Peyer's patch (tissue), 4 donors: ENCODE measurements at places on chromosomes 3 and 15.

DNA sequence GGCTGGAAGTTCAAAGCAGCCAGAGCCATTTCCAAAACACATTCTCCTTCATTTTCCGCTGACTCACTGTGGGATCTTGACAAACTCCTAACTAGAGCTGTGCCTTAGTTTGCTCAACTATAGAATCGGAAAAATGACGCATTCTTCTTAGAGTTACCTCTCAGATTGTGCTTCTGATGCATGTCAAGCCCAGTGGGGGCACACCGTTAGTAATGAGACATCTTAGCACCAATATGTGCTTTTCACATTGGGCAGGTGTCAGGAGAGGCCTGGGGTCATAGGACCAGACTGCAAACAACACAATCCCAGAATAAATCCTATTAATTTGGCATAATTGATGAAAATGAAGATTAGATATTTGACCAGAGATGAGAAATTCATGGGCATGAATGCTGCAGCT lies 71.3 kb upstream of the UBE3A start:
- no peak for DNase-seq

DNA sequence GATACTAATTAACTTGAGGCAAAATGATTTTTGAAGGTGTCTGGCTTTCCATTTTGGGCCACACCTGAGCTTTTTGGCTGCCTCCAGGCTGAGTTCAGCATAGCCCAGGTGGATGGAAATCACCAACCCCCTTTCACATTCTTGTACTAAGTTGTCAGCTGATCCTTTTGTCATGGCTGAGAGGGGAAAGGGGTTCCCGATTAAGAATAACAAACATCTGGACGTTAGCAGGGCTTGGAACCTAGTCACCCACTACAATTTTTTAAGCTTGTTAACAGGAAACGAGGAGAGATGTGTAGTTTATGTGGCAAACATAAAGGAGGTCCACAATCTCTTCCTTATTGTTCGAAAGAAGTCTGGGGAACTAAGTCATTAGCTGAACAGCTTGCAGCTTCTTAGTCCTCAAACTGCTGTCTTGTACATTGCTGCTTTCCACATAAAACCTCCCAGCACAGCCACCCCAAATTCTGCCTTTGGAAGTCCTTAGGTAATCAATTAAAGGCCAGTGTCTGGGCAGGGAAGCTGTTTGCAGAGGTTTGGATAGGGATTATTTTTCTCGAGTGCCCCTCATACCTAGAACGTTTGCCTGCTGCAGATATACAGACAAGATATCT lies 5.0 kb downstream of the NR2F2 start:
- no peak for DNase-seq

DNA sequence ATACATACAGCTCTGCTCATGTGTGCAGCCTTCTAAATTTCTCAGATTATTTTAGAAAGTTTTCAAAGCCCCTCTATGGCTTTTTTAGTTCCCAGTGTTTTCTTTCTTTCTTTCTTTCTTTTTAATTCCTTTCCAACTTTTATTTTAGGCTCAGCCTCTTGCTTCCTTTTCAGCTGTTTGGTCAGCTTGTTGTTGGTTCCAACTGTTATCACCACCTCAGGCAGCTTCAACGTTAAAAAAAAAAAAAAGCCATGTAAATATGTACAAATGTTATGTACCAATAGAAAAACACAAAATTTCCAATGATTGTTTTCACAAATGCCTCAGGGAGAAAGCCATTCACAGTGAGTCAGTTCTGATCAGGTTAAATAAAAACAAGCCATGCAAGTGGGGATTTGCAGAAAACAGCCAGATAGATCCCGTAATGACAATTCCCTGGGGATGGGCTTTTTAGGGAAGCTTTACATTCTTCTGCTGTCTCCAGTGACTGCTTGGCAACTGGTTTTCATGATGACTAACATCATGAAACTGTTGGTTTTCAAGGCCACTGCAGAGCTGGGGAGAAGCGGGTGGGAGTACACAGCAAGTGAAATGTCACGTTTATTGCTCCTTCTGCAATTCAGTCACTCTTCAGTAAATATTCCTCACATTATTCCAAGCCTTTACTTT lies 908.4 kb downstream of the EPHA3 start:
- DNase-seq, result no peak

GRCh38 chr15:63372018-63372705 lies 9.5 kb downstream of the CA12 start:
- no peak for DNase-seq

DNA sequence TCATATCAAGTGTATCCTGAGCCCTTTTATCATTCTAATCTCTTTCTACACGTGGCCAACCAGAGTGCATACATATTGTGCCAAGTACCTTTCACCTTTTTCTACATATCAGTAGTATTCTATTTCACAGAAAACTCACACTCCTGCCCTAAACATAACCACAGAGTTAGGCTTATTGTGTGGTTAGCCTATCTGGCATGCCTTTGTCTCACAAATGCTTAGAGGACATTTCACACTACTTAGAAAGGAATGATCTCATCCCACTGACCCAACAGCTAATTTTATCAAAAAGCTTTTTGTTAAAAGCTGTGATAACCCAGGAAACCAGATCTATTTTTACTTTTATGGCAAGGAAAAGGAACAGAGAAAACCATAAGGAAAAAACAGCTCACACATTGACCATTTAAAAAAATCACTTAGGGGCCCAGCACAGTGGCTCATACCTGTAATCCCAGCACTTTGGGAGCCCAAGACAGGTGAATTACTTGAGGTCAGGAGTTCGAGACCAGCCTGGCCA lies 17.8 kb upstream of the MAP4 start:
- DNase-seq, result no peak

GRCh38 chr15:64693134-64693533 lies 82.3 kb downstream of the RBPMS2 start:
- DNase-seq, result no peak

DNA sequence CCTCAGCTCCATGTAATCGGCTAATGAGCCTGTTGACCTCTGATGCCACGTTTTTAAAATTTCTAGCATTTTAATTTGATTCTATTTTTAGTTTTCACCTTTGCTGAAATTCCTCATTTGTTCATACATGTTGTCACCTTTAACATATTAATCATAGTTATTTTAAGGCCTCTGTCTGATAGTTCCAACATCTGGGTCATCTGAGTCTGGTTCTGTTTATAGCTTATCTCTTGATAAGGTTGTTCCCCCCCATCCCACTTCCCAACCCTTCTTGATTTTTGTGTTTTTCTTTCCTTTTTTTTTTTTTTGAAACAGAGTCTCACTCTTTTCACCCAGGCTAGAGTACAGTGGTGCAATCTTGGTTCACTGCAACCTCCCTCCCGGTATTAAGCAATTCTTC lies 36.4 kb downstream of the MAP2K1 start:
- DNase-seq, result no peak

DNA sequence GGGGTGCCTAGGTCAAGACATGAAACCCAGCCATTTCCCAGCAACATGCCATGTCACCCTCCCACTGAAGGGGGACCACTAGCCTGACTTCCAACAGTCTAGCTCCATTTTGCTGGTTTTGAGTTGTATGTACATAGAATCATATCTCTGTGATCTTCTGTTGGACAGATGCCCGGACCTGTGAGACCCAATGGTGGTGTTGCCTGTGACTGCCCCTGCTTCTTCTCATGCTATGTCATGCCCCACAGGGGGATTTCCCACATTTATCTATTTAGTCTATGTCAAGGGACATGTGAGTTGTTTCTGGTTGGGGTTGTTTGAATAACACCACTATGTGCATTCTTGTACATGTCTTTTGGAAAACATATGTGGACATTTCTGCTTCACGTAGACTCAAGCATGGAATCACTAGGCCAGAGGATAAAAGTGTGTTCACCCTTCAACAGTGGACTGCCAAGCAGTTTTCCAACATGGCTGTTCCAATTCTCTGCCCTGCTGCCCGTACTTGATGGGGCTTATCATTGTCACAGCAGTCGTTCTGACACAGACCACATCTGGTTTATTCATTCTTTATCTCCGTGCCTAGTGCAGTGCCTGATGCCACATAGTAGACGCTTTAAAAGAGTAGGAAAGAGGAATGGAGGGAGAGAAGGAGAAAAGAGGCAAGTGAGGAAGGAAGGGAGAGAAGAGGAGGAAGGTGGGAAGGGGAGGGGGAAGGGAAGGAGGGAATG lies 114.4 kb downstream of the TPRA1 start:
- no peak for DNase-seq

GRCh38 chr15:88571153-88571851 lies 24.8 kb upstream of the DET1 start:
- no peak for DNase-seq

- no peak for DNase-seq
These were observed 84.5 kb downstream of the MINAR1 start for GRCh38 chr15:79516646-79517045.

DNA sequence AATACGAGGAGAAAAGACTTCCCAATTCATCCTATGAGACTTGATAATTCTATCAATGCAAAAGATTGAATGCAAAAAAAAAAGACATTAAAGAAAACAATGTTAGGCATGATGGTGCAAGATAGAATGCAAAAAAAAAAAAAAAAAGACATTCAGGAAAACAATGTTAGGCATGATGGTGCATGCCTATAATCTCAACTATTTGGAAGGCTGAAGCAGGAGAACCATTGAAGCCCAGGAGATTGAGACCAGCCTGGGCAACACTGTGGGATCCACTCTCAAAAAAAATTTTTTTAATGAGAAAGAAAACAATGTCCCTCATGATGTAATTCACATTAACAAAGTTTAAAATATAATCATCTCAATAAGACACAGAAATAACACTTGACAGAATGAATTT lies 75.9 kb downstream of the MYO9A start:
- no peak for DNase-seq

GRCh38 chr3:4992118-4992517 lies 12.9 kb downstream of the BHLHE40 start:
- DNase-seq, result no peak

DNA sequence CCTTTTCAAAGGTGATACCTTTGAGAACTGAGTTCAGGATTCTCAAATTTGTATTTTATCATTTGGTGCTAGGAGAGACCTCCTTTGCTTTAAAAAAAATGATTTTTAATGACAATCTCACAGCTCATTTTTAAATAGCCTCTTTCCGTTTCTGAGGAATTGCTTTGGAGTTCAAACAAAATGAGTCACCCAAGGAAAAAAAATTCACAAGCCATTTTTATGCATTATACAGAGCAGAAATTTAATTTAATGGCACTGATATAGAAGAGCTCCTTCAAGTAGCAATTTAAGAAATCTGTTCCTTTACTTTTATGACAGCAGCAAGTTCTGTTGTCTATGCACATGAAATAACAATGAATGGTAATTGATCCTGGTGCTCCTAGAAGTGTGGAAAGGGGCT lies 337.9 kb upstream of the KCNMB2 start:
- no peak for DNase-seq

DNA sequence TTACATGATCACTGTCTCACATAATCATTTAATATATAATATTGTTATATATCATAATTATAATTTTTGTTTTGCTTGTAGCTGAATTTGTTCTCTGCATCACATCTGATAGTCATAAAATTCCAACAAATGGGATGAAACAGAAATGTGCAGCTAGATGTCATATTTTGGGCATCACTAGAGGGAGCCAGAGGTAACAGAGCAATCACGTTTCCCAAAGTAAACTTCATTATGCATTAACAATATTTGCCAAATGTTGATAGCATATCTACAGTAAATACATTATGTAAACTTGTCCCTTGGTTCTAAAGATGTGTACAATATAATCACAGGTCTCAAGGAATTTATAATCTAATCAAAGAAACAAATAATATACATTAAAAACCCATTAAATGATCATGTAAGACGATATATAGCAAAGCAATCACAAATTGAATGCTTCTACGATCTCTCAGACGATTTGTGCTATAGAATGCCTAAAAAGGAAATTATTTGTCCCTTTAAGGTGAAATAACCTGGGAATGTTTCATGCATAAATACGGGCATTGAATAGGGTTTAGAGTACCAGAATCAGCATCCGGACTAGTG lies 234.2 kb upstream of the MCTP2 start:
- no peak for DNase-seq

DNA sequence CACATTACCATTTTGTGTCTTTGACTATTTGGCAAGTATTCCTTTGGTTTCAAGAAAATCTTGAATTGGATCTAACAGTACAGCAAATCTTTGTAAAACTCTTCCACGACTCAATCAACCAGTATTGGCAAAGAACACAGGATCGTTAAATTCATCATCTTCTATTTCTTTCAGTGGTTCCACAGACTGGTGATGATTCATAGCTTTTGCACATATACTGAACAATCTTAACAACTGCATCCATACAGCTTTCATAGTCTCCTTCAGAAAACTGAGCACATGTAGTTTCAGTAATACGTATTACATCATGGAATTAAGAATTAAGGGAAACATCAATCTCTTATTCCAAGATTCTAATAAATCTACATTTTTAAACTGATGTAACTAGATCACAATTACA lies 91.6 kb upstream of the LIPC start:
- no peak for DNase-seq

DNA sequence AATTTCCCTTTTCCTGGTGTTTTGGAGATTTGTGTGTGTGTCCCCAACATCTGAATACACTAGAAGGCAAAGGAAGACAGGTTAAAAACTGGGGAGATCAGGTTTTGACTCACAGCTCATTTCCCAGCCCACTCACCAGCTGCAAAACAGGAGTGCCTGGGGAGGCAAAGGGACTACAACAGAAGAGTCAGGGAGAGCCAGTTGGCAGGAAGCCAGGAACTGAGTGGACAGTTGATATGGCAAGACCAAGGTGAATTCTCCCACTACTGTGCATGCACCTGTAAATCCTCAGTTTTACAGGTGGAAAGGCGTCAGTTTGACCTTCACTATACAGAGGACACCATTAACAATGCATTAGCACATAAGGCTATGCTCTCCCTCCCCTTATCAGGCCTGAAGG lies 901.5 kb upstream of the SEMA6D start:
- DNase-seq, result no peak

DNA sequence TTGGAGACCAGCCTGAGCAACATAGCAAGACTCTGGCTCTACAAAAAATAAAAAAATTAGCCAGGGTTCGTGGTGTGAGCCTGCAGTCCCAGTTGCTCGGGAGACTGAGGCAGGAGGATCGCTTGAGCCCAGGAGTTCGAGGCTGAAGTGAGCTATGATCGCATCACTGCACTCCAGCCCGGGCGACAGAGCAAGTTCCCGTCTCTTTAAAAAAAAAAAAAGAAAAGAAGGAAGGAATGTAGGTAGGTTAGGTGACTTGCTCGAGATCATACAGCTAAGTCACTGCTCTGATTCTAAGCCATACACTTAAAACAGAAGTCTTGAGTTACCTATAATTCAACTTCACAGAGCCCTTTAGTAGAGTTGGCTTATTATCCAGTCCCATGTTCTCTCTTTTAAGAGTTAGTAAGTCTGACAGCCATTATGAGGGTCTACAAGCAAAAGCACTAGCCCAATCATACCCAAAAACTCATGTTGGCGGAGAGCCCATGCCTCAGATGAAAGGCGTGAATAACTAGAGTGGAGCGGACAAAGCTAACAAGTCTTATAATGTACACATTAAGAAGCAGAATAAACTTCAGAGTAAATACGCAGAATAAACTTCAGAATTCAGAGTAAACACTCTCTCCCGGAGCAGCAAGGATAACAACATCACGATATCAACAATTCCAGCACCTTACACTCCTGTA lies 768 bp downstream of the AAGAB start:
- no peak for DNase-seq
